ENCODE measurements at places on chromosomes 2 and 18. TPM values are rescaled to one million over a fixed set of nuclear protein-coding genes. Genes with fewer than 3 reads are reported as not detected.

Gene SLC5A7
- total RNA-seq, result not detected

Gene GPR55
- under 0.01 TPM for total RNA-seq

Gene TCF7L1
- 3.5 TPM for total RNA-seq

- DNase-seq, result no peak
These were observed 117.3 kb downstream of the TTC27 start for GRCh38 chr2:32745191-32745590.

GRCh38 chr2:138012082-138012481 is 47.8 kb downstream of the HNMT start:
- no peak for DNase-seq

DNA sequence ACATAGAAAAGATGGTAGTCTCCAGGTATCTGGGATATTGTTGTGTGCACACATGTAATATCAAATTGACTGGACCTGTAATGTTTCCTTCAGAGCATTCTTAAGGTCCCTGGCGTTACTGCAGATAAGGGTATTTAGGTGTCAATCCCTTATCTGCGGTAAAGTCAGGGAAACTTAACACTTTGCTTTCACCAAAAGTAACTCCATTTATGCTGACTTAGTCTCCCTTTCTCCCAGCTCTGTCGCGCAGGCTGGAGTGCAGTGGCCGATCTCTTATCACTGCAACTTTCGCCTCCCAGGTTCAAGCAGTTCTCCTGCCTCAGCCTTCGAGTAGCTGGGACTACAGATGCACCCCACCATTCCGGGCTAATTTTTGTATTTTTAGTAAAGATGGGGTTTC is 1.8 kb downstream of the CNNM3 start:
- DNase-seq, result no peak

GRCh38 chr2:162746310-162746709 is 92.3 kb downstream of the KCNH7 start:
- DNase-seq, result no peak

DNA sequence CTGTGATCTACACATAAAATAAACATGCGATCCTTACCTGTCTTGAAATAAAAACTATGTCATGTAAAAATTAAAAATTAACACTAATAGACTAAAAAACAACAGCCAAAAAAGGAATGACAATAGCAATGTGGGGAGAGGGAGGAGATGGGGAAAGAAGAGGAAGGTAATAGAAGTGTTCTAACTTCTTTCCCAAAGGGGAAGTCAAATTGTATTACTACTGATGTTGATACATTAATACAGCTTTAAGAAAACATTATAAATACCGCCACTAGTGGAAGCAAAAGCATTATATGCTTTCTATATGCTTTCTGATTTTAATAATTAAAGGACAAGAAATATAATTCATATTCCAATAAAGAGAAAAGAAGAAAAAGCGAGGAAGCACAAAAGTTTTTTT is 22.2 kb downstream of the ZNF516 start:
- DNase-seq, result no peak

DNA sequence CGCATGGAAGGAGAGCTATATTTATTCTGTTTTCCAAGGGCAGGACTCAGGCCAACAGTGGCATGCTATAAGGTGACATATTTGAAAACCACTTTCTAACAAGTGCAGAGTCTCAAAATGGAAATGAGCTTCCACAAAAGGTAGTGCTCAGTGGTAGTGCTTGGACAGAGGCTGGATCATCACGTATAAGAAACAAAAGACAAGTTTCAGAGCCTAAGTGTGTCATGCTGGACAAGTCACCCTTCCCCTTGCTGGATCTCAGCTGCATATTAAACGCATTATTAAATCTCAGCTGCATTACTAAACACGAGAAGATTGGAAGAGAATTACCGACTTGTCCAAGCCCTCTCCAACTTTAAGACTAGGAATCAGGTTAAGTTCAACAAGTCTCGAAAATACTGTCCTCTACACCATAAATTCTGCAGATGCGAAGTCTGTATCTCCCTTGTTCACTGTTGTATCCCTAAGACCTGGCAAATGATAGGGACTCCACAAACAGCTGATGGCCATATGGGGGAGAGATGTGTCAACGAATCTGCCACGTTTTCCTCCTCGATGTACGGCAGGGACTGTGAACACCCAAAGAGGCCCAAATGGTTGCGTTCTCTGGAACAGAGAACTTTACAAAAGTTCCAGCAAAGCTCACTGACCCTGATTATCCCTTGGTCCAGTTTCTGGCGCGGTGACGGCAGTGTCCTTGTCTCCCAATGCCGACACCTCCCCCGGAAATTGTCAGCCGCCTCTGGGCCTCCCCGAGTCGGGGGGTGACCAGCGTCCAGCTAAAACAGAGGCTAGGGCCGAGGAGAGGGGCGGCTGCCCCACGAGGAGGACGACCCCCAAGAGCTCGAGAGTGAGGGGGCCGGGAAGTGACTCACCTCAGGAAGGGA is 611 bp downstream of the NOL10 start:
- DNase-seq, result no peak

GRCh38 chr2:72198532-72199241 is 51.0 kb upstream of the CYP26B1 start:
- peak; percentile 88 for DNase-seq

- peak; percentile 34 for DNase-seq
These were observed 160.9 kb downstream of the ZEB2 start for GRCh38 chr2:144358979-144359541.

DNA sequence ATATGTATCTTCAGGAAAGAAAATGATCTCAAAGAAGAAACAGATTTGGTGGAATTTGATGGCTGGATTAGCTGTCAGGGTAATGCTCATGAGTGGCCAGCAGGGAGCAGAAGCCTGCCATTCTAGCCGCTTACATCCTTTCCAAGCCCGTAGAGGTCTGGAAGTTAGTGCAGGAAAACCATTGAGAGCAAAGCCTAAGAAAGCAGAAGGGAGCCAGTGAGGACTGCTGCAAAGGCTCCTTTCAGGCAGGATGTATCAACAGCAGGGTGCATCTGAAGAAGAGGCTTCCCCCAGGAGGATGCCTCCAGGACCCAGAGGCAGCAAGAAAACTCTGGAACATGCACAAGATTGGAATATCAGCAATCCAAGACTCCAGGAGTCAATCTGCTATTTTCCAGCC is 22.9 kb upstream of the LBH start:
- DNase-seq, result peak; percentile 87

DNA sequence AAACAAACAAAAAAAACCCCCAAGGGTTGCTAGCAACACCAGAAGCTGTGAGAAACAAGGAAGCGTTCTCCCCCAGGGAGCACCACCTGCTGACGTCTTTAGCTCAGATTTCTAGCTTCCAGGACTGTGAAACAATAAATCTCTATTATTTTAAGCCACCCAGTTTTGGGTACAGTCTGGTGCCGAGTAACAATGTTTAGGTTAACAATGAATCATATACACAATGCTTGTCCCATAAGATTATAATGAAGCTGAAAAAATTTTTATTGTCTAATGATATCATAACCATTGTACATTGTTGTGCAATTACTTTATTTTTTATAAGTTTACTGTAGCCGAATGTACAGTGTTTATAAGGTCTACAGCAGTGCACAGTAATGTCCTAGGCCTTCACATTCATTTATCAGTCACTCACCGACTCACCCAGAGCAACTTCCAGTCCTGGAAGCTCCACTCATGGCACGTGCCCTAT is 72.1 kb upstream of the CAB39 start:
- no peak for DNase-seq

Measured in fibroblast of the aortic adventitia (primary cell).